ENCODE measurements at places on chromosomes 1 and 21. TPM values are rescaled to one million over a fixed set of nuclear protein-coding genes. Genes with fewer than 3 reads are reported as not detected.

Gene BGLAP
- 0.32 TPM for polyA plus RNA-seq

Gene GRIK3
- 0.27 TPM for polyA plus RNA-seq

Gene HENMT1
- 1.9 TPM for polyA plus RNA-seq

Gene ATP6V1G3
- polyA plus RNA-seq: not detected

Gene LCE1E
- polyA plus RNA-seq: not detected

Gene SORT1
- 27.6 TPM for polyA plus RNA-seq

Gene ARHGEF16
- polyA plus RNA-seq: 6.0 TPM

Gene SPATA45
- 0.52 TPM for polyA plus RNA-seq
